ENCODE measurements at places on chromosomes 7 and 10.

DNA sequence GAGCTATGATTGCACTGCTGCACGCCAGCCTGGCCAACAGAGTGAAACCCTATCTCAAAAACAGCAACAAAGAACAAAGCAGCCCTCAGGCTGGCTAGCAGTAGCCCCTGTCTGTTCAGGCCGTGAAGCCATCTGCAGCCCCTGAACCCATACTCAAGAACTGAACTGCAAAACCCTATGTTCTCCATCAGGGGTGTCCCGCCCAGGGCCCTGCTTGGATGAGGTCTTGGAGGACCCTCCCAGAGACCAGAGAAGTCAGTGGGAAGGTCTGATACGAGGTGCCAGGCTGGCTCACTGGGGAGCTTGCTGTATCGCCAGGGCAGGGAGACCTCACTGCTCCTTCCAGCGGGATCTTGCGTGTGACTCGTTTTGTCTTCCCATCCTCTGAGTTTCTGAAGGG lies 39.3 kb downstream of the RBM17 start:
- DNase-seq = no peak

DNA sequence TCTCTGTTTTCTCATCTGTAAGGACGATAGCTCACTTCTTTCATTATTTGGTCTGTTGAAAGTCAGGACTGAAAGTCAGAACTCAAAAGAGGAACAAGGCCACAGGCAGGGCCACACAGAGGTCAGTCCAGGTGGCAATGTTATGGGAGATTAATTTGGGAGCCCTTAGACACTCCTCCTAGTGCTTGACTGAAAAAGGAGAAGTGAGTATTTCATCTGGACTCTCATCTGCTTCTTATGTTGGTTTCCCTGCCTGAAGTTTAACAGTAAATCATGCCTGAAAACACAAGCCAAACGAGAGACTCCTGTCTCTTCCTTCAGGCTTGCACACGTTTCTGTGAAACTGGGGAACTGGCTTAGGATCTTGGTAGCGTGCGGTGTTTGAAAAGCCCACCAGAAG lies 248.5 kb downstream of the BUB3 start:
- no peak for DNase-seq

DNA sequence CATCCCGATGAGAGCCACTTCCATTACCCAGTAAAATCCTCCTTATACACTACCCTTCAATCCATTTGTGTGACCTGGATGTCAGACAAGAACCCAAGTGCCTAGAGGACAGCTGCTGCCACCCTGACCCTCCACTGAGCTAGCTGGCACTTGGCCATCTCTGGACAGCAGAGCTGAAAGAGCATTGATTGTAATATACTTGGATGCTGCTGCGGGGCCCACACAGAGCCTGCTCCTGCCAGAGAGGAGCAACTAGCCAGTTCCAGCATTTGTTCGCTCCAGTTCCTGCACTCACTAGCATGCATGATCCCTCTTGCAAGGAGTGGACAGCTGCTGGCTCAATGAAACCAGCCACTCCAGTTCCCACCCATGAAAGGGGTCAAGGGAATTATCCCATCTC lies 8.4 kb upstream of the TMEM254 start:
- DNase-seq = no peak

GRCh38 chr10:22765660-22766547 lies 51.5 kb upstream of the PIP4K2A start:
- no peak for DNase-seq

DNA sequence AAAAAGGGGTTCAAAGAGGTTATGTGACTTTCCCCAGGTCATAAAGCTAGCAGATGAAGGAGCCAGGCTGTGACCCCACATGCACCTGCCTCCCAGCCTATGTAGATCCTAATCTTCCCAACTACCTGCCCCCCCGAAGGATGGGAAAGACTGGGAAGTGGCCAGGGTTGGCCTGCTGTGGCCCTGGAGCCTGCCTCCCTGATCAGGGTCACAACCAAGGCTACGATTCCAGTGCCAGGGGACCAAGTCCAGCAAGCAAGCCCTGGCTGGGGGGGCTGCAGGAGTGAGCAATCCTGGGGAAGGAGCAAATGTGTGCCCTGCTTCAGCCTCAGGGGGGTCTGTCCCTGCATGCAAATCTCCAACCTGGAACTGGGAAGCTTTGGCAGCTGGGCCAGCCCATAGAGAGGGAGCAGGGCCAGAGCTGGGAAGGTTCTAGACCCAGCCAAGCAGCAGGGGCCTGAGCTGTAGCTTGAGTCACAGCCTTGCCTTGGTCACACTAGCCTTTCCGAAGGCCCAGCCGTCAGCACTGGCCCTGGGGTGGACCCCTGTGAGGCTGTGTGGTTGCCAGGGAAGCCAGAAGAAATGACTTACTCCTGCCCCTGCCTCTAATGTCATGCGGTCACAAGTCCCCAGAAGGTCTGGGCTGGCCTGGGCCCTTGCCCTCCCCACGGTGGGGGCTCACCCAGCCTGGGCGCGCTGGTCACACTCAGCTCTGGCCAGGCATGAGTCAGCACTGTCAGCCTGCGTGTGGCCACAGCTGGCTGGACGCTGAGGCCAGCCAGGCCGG lies 96.4 kb upstream of the ZMIZ1 start:
- no peak for DNase-seq

DNA sequence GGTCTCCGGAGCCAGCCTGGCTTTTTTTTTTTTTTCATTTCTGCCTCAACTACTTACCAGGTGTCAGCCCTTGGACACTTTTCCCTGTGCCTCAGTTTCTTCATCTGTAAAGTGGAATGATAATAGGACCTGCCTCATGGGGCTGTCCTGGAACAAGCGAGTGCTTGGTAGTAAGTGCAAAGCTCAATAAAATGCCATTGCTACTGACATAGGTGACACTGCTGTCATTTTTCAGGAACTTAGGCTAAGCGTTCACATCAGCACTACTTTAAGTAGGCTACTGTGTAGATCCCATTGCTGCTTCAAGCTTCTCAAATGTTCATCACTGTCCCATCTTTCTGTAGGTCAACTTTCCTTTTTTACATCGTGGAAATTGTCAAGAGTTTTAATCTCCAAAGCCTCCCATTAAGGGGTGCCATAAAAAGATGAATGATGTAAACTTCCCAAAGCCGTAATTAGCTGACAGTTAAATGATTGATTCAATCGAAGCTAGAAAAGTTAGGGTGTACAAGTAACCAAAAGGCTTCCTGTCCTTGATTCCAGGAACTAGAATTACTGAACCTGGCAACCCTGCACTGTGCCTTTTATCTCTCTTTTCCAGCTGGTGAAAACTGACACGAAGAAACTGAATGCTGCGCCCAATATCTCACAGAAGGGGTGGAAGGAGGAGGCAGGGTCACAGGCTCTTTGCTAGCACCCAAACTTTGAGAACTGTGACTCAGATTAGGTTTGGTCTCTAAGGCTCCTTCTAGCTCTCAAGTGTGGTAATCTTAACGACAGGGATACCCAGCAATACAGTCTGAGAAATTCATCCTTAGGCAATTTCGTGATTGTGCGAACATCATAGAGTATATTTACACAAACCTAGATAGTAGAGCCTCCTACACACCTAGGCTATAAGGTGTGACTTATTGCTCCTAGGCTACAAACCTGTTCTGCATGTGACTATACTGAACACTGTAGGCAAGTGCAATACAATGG lies 861 bp upstream of the USP6NL start:
- DNase-seq = no peak

GRCh38 chr10:103086261-103086660 lies 106.8 kb downstream of the NT5C2 start:
- DNase-seq = no peak

GRCh38 chr10:63633677-63634487 lies 112.7 kb downstream of the REEP3 start:
- no peak for DNase-seq

- DNase-seq = no peak
Measured at GRCh38 chr10:55051515-55051914, 250.5 kb upstream of the PCDH15 start.

DNA sequence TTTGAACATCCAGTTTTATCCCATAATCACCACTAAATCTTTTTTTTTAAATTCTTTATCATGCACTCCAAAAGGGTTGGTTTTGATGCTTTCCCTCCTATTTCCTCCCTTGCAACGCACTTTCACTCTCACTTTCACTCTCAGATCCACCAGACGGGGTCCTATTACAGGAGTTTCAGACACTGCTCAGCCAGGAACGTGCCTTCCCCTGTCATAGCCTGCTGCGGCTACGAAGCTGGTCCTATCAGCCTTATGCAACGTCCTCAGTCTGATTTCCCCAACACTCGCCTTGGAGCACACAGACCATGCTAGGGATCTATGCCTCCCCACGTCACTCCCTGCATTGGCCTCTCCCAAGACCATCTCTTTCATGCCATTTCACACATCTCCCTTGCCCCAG lies 23.4 kb downstream of the ZPBP start:
- no peak for DNase-seq

DNA sequence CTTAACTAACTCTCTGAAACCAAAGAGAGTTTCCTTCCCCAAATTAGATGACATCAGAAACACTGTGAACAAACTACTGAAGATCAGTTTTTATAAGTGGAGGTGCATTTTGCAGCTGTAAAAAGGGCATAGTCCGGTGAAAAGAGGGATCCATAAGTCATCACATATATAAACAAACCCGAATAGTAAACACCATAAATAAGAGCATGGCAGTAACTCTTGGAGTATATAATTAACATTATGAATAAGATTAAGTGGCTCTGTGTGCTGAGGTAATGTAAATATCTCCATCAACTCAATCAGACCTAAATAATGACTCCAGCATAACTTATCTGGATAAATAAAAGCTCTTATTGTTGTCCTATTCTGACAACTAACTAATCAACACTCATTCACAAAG lies 43.0 kb upstream of the SHTN1 start:
- no peak for DNase-seq

DNA sequence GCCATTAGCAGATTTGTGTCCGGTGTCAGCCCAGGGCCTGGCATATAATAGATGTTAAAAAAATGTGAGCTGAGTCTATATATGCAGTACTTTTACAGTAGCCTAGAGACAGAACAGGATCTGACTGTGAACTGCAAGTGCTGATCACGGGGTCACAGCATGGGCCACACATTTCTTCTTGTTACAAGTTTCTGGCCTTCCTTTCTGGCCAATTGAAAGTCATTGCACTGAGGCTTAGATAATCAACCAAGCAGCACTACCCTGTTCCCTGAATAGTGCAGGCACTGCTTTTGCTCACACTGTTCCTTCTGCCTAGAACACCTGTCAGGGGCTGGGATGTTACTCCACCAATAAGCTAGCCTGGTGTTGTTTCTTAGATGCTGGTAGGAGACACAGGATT lies 5.4 kb upstream of the MARVELD1 start:
- no peak for DNase-seq

DNA sequence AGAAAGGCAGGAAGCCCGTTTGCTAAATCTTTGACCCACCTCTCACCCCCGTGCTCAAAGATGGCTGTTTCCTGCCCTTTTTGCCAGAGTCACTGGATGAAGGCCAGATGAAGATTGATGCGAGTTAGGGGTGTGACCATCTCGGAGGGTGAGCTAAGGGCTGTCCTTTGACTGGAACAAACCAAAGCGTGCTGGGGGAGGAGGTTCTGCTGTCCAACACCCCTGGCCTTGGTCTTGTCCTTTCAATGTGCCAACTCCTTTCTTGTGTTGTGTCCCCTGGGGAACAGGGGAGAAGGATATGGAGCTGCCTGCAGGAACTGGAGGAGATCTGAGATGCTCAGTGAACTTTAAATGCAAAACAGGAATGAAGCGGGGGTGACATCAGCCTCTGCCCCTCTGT lies 90.3 kb upstream of the ADAM12 start:
- no peak for DNase-seq

GRCh38 chr7:50612704-50613103 lies 47.5 kb upstream of the DDC start:
- DNase-seq = no peak

DNA sequence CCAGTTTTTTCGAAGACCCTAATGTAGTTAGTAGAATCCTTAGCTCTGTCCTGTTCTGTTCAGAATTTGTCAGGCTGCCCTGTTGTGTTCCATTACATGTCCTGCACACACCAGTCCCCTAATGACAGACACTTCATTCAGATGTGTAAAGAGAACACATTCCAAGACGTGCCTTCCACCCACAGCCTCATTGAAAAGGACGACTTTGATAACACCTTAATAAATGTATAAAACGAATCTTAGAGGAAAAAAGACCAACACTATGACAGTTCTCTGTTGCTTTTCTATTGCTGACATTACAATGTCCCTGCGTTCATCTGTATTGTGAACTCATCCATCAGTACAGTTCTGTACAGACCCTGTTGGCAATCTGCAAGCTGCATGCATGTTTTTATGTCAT lies 3.5 kb downstream of the LRRTM3 start:
- no peak for DNase-seq

DNA sequence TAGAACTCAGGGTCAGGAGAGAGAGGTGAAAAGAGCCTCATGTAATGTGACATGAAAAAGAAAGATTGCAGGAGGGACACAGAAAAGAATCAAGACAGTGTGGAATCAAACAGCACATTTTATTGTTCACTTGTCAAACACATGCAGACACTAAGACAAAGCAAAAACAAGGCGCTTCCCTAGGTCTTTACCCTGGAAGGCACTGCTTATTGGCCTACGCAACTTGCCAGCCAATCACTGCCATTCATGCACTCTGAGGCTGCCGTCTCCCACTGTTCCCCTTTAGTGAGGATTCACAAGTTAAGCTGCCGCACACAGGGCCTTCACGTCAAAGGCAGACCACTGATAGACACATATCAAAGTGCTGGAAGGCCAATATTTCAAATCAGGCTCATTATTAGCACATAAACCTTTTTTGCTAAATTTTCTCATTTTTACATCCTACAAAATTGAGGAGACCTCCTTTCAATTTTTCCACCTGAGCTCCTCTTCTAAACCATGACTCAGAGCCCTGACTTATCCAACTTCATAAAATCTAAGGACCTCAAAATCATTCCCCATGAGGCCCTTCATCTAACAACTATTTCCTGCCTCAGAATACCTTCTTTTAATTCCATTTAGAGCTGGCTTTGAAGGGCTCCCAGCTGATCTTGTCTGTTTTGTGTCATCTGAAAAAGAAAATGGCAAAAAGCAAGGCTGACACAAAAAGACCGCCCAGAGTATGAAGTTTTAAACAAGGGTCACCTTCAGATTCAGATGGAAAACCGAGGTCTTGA lies 149.4 kb downstream of the CHCHD3 start:
- no peak for DNase-seq

DNA sequence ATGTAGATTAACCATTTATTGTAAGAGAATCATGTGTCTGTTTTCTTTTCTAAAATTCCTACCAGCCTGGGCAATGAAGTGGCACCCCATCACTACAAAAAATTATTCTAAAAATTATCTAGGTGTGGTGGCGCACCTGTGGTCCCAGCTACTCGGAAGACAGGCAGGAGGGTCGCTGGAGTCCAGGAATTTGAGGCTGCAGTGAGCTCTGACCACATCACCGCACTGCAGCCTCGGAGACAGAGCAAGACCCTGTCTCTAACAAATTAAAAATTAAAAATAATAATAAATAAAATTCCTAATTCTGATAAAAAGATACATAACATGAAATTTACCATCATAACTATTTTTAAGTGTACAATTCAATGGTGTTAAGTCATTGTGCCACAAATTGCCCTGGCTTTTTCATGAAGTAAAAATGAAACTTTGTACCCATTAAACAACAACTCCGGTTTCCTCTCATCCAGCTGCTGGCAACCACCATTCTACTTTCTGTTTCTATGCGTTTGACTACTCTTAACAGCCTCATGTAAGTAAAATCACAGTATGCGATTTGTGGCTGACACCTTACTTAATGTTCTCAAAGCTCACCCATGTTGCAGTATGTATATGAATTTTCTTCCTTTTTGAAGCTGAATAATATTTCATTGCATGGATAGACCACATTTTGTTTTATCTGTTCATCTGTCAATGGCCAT lies 20.6 kb upstream of the USP6NL start:
- DNase-seq = no peak
